ENCODE measurements at places on chromosomes 12 and 14.

DNA sequence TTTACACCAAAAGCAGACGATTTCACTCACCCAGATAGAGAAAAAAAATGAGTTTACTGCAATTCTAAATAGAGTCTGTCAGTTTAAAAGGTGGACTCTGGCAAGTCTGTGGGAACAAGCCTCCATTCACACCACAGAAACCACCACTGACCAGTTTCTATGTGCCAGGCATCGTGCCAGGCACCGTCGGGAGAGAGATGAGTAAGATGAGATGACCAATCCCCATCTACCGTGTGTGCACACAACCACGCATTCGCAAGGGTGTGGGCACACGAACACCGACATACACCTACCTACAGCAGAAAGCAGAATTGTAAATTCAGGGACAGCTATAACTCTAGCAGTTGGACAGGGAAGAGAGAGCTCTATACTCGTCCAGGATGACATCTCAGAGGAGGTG, 58.3 kb downstream of the PRIMA1 start:
- no peak for DNase-seq

GRCh38 chr14:64387232-64387781, 846 bp upstream of the MTHFD1 start:
- DNase-seq = no peak

GRCh38 chr14:61567838-61568571, 127.3 kb upstream of the HIF1A start:
- no peak for DNase-seq

GRCh38 chr14:89669193-89669592, 252.2 kb upstream of the FOXN3 start:
- DNase-seq = no peak

DNA sequence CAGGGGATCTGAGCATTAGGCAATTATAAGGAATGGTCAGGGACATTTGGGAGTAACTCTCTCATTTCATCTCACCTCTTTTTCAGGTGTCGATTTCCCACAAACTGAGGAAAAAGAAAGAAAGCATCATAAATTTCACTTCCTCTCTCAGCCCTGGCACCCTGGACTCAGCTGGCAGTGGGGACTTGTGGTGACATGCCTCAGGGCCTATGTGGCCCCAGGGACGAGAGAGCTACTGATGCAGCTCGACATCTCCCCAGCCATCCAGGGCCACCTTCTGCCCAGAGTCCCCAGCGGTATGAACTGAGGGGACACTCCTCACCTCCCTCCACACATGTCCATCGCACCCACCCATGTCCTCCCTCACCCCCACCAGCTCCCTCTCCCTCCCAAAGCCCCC, 11.7 kb downstream of the TNFRSF1A start:
- no peak for DNase-seq

GRCh38 chr12:55715169-55715764, 579 bp upstream of the BLOC1S1 start:
- no peak for DNase-seq

GRCh38 chr14:23561873-23562821, 5.4 kb downstream of the AP1G2 start:
- DNase-seq = no peak
